ENCODE measurements at places on chromosomes 1 and 21.
A peak's percentile ranks its signal among the peaks of the same experiment; 100 is the strongest.

DNA sequence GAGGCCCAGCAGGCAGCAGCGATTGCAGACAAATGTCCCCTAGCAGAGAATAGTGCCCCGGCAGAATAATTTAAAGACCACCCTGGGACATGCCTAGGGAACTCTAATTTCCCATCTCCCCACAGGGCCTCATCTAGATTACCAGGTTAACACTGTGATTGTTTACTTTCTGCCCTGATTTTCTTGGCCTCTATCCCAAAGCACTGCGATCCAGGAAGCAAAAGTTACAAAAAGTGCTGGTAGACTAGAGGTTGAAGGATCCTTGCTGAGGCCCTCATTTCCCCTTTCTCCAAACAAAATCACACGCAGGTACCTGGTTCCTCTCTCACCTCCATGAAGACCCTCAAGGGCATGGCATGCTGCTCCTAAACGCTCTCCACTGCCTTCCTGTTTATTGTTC, 229.7 kb downstream of the C1orf94 start:
- no peak for DNase-seq

- no peak for DNase-seq
Measured at GRCh38 chr1:25562101-25562927, 18.9 kb downstream of the LDLRAP1 start.

GRCh38 chr1:8015036-8015808, 10.9 kb downstream of the ERRFI1 start:
- DNase-seq: peak; percentile 47

DNA sequence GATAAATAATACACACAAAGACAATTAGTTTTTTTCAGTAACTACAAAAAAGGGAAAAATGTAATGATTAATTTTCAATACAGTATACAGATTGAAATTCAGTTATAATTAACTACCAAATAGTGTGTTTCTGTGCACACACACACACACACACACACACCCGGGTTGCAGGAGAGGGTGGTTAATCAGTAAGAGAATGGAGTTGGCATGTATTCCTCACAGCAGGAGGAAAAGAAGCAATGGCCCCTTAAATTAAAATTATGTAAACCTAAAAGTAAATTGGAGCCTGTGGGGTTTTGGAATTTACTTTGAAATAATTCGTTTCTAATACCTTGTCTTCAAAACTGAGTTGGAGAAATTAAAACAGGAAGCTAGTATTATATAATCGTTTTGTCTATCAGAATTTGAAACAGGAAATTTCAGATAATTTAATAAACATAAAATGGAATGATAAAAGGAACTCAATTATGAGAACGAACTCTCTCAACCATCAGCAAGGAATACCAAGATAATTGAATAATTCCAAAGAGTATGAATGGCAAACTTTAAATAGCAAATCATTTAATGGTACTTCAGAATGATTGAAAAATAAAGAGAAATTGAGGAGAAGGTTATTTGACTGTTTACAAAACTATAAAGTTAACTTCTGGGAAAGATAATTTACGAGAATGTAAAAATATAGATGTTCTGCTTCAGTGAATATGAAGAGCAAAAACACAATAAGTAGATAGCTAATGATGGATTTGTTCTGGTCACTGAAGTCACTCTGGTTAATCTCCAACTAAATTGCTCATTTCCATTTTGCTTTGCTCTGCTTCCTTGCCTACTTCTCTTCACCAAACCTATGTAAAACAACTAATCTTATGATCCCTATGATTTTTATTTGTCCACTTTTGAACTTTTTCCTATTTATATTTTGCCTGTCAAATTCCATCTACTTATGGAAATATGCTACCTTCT, 547.9 kb upstream of the ZP4 start:
- DNase-seq: no peak

DNA sequence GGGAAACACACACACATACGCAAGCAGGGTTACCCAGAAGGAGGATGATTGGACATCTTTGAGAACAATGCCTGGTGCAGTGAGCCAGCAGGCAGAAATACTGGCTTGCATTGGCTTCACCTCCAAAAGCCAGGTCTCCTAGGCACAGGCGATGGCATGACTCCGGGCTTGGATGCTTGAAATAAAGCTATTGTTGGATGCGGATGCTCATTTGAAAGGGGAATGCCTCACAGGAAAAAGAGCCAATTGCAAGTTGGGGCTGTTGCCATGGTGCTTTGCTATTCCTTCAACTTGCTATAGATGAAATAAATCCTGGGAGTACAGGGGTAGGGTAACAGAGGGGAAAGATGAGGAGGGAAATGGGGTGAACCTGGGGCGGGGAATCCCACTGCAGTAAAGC, 180.7 kb upstream of the SGIP1 start:
- no peak for DNase-seq

GRCh38 chr1:206663362-206663761, 21.3 kb upstream of the MAPKAPK2 start:
- no peak for DNase-seq

DNA sequence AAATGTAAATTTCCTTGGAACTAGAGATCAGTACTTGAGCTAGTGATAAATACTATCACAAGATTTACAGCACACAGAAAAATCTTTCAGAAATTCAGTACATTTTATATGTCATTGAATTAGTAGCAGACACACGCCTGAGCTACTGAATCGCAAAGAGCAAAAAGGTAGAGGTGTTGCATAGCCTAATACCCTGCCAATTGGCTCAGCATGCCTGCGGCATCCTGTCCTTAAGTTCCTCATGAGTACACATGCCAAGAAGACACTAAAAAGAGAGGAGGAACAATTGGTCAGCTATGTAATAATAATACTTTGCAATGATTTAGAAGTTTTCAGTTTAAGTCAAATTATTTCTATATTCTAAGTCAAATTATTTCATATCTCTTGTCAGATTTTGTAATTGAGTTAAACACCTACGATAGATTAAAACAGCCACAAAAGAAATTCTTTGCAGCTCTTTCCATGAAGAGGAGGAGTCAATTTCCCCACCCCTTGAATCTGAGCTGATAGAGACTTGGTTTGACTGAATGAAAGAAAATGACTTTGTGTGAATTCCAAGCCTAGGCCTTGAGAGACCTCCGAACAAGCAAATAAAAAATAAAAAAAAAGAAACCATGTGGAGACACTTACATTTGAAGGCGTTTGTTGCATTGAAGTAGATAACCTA, 36.2 kb upstream of the PKN2 start:
- no peak for DNase-seq

DNA sequence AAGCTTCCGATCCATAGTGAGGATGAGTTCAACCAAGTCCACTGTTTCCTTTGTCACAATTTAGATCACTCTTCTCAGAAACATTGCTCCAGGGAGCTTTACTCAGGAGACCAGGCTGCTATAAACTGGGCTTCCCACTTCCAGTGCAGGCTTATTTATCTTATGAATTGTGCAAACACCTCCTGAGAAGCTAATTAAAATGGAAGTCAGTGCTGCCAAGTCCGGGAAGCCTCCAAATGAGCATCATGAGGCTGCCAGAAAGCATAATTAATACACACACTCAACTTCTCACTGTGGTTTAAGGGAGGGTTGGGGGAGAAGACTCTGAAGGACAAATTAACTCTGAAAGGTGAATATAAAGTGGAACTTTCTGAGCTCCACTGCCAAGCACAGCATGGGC, 145.0 kb upstream of the SGIP1 start:
- no peak for DNase-seq

- DNase-seq: peak; percentile 25
Measured at GRCh38 chr21:46356005-46356338, 32.0 kb downstream of the PCNT start.

DNA sequence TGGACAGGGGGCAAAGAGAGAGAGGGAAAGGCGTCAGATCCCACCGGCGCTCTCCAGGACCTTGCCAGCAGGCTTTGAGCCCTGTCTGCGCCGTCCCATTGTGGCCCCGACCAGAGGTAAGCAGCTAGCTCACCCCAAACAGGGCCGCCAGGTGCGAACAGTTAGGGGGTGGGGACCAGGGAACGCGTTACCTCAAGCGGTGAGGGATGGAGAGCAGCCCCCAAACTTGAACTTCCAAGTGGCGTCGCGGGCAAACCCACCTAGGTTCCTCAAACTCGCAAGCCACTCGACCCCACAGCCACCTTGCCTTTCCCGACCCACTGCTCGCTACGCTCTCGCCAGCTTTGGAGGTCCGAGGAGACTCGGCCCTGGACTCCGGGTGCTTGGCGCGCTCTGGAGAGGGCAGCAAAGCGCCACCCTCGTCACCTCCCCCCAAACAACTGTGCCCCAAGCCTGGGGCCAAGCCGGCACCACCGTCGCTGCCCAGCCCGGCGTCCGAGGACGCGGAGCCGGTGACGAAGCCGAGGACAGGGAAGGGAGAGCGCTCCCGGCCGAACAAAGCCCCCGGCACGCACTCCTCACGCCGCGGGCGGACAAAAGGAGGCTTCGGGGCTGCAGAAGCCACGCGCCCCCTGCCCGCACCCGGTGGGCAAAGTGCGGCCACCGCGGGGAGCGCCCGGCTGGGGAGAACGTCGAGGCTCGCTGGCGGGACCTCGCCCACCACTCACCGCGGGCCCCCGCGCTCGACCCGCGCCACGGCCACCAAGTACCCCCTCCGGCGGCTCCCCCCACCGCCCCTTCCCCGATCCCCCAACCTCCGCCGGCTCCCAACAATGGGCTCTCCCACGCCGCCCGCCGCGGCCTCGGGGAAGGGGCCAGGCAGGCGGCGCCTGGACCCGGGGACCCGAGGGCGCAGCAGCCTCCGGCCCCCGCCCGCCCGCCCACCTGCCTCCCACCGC, 976 bp downstream of the SSBP3 start:
- peak; percentile 48 for DNase-seq

DNA sequence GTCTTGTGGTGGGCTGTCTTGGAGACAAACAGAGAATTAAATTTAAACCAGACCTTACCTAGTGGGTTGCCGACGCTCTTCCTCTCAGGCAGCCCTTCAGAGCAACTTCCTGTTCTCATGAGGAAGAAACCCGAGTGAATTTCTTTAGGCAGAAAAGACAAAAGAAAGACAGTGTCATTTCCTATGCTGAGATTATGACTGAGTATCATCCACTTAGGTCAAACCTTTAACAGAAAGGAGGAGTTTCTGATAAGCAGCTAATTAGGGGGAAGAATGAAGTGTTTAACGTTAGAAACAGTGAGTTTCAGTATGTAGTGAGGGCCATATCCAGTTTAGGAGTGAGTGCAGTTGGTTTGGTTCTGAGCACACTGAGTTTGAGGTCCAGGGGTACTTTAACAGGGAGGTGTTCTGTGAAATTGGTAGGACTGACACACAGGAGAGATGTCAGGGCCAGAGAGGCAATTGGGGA, 38.7 kb downstream of the FASLG start:
- no peak for DNase-seq

GRCh38 chr1:2641381-2642130, 8.7 kb upstream of the MMEL1 start:
- DNase-seq: no peak

DNA sequence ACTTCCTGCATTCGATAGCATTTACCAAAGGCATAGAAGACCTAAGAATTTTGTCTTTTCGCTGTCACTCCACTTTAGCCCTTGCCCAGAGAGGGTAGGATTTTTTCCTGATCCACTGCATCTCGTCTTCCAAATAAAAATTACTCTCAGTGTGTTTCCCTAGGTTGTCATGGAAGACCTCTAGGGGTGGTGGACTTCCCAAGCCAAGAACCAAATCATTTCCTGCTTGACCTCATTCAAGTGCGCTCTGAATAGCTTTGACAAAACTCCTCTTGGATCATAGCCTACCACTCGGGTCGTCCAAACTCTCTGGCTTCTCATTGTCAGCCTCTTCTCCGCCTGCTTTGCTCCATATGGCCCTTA, 431 bp upstream of the C1orf52 start:
- no peak for DNase-seq

DNA sequence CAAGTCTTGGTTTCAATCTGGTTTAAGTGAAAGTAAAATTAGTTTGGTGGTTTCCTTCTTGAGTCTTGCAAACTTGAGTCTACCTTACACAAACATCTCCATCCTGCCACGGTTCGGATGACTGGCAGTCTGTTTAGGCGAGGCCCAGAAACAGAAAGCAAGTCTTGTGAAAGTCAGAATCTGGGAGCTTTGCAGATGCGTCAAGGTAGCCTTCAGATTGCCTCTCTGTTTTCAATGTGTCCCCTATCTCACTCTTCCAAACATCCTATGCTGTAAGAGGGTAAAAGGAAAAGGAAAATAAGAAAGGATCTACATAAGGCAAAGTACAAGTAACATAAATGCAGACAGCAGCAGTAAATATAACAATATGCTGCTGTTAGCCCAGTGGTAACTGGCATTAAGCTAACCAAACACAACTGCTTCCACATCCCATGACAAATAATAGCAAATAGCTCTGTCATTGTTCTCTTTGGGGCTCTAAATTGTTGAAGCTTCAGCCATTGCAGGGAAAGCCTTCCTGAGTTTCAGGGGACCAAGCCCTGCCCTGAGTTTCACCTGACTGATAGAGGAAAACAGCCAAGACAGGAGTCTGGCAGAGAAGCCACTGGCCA, 26.2 kb upstream of the C1orf105 start:
- DNase-seq: no peak

GRCh38 chr1:47201179-47201578, 11.3 kb upstream of the PDZK1IP1 start:
- no peak for DNase-seq

- peak; percentile 29 for DNase-seq
Measured at GRCh38 chr1:201503397-201504176, 3.3 kb downstream of the CSRP1 start.

GRCh38 chr1:68010090-68010489, 40.3 kb downstream of the DIRAS3 start:
- peak; percentile 41 for DNase-seq

DNA sequence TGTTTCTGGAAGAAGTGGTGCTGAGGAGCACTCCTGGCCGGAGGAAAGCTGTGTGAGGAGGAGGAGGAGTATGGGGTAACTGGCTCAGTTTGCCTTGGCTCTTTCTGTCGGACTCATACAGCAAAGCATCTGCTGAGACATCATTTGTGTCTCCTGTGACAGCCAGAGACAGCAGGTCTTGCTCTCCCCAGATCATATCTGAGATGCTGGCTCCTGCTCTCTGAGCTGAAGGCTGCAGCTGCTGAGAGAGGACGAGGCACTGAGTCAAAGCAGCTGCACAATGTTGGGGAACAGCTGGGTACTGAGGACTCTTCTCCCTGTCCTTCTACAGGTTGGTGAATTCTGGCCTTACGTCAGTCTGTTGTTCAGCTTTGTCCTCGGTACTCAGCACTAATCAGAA, 14.3 kb downstream of the OR2B11 start:
- no peak for DNase-seq

DNA sequence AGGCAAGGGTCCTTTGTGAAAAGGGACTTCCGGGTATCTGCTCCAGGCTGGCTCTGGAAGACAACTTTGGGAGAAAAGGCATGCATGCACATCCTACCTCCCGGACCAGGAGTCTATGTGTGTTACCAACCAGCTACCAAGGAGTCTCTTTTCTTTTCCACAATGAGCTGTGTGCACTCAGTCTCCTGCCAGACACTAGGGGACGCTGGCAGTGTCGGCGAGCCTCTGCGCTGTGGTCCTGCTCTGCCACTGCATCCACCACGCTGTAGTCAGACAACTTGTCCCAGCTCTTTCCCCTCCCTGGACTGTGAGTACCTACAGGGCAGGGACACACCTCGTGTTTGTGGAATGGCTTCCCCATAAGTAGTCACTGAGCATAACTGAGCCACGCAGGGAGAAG, 5.1 kb upstream of the SSR2 start:
- DNase-seq: peak; percentile 88

Measured in D341Med (cell line).